ENCODE measurements at places on chromosomes 3 and 15.

GRCh38 chr15:74297887-74298286, 61.8 kb downstream of the CCDC33 start:
- H3K27me3 ChIP-seq: no peaks in the 10 kb centered on the region
- H3K4me1 ChIP-seq: peaks cover 4% of the 10 kb centered on the region
- H3K27ac ChIP-seq: no peak overlapping the region
- no peaks in the 10 kb centered on the region for H3K36me3 ChIP-seq

DNA sequence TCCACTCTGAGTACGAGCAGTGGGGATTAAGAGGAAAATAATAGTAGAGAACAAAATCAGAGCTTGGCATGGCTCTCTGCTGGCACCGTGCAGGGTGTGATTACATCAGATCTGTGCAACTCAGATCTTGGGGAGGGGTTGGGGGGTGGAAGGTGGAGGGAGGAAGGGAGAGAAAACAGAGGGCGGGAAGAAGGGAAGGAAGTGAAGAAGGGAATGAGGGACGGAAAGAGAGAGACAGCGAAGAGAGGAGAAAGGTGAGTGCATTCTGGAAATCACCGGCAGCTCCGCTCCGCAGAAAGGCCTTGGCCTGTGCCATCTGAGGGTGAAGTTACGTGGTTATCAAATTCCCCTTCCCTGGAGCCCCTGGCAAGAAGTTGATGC, 31.0 kb upstream of the ADAMTS17 start:
- H3K27me3 ChIP-seq: peaks cover 7% of the 10 kb centered on the region
- H3K36me3 ChIP-seq: no peaks in the 10 kb centered on the region
- no peak overlapping the region for H3K27ac ChIP-seq
- no peaks in the 10 kb centered on the region for H3K4me1 ChIP-seq
- H3K4me3 ChIP-seq: no peak overlapping the region

- H3K4me3 ChIP-seq: no peak overlapping the region
- no peaks in the 10 kb centered on the region for H3K27me3 ChIP-seq
- H3K27ac ChIP-seq: no peak overlapping the region
- no peak for DNase-seq
- no peaks in the 10 kb centered on the region for H3K4me1 ChIP-seq
- no peaks in the 10 kb centered on the region for H3K36me3 ChIP-seq
Measured at GRCh38 chr15:66433726-66434125, 47.0 kb downstream of the MAP2K1 start.

- no peaks in the 10 kb centered on the region for H3K36me3 ChIP-seq
- DNase-seq: no peak
- no peak overlapping the region for H3K4me3 ChIP-seq
- H3K27ac ChIP-seq: no peak overlapping the region
- H3K4me1 ChIP-seq: no peaks in the 10 kb centered on the region
Measured at GRCh38 chr3:97647441-97647982, 117.0 kb upstream of the ARL6 start.

DNA sequence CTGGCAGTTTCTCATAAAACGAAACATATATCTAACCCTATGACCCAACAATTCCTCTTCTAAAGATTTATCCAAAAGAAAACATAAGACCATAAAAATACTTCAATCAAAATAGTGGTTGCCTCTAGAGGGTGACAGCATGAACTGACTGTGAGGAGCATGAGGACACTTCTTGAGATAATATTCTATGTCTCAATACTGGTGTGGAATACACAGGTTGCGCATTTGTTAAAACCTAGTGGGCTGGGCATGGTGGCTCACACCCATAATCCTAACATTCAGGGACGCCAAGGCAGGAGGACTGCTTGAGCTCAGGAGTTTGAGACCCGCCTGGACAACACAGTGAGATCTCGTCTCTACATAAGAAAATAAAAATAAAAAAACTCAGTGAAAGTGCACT, 57.3 kb downstream of the HERC1 start:
- no peaks in the 10 kb centered on the region for H3K27me3 ChIP-seq
- no peaks in the 10 kb centered on the region for H3K4me1 ChIP-seq
- H3K4me3 ChIP-seq: no peak overlapping the region
- peaks cover 11% of the 10 kb centered on the region for H3K36me3 ChIP-seq
- no peak overlapping the region for H3K27ac ChIP-seq

GRCh38 chr3:141240286-141240685, 8.7 kb downstream of the PXYLP1 start:
- H3K4me3 ChIP-seq: no peak overlapping the region
- H3K27me3 ChIP-seq: no peaks in the 10 kb centered on the region
- H3K36me3 ChIP-seq: no peaks in the 10 kb centered on the region
- H3K4me1 ChIP-seq: peaks cover 8% of the 10 kb centered on the region
- DNase-seq: no peak

DNA sequence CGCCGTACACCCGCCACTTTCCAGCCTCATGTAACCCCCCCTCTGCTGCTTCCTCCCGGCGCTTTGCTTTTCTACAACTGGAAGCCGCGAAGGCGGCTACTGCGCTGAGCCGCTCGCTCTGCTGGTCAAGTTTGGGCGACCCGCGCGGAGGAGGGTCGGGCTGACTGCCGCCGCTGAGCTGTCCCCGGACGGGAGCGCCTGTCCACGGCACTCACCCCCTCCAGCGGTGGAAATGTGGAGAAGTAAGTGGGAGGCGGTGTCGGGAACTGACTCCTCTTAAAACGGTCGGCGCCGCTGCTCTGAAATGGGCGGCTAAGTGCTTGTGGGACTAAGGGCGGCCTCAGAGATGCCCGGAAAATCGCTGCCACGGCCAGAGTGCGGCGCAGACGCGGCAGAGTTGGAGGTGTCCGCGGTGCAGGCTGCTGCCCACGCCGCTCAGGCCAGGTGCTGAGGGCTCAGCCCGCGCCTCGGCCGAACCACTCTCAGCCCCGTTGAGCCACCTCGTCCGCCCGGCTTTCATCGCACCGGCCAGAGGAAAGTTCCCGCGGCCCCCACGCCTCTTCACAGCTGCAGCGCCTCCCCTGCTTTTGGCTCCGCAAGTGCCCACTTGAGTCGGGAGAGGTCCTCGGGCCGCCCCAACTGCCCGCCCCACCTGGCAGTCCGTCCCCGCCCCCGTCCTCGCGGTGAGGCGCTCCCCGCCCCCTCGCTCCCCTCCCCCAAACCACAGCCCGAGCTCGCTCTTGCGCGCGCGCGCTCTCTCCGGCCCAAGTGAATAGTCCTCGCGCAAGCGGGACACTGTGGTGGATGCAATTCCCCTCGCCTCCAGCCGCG, at the start of gene EPHA6:
TSS of gene EPHA6 (plus strand) at position 775 of the 831 bp plus-strand sequence.
- H3K27me3 ChIP-seq: peaks cover 32% of the 10 kb centered on the region
- no peaks in the 10 kb centered on the region for H3K4me1 ChIP-seq

- no peaks in the 10 kb centered on the region for H3K36me3 ChIP-seq
- DNase-seq: no peak
- no peaks in the 10 kb centered on the region for H3K27me3 ChIP-seq
- H3K4me1 ChIP-seq: no peaks in the 10 kb centered on the region
- no peak overlapping the region for H3K27ac ChIP-seq
- H3K4me3 ChIP-seq: no peak overlapping the region
Measured at GRCh38 chr3:104750581-104750980, 616.1 kb upstream of the ALCAM start.

GRCh38 chr3:61927332-61927731, 366.0 kb downstream of the PTPRG start:
- H3K27ac ChIP-seq: no peak overlapping the region
- H3K4me3 ChIP-seq: no peak overlapping the region
- no peaks in the 10 kb centered on the region for H3K27me3 ChIP-seq
- H3K4me1 ChIP-seq: peaks cover 23% of the 10 kb centered on the region

GRCh38 chr3:15329046-15330005, 3.1 kb downstream of the SH3BP5 start:
- DNase-seq: peak; percentile 62
- peaks cover 70% of the 10 kb centered on the region for H3K4me1 ChIP-seq
- H3K27me3 ChIP-seq: no peaks in the 10 kb centered on the region
- H3K36me3 ChIP-seq: peaks cover 32% of the 10 kb centered on the region
- H3K4me3 ChIP-seq: no peak overlapping the region

- no peak overlapping the region for H3K4me3 ChIP-seq
- H3K4me1 ChIP-seq: no peaks in the 10 kb centered on the region
- H3K36me3 ChIP-seq: no peaks in the 10 kb centered on the region
Measured at GRCh38 chr15:93164409-93164808, 75.4 kb upstream of the RGMA start.
